ENCODE measurements at places on chromosomes 13 and 19. TPM values are rescaled to one million over a fixed set of nuclear protein-coding genes. Genes with fewer than 3 reads are reported as not detected.

Gene MBD3L3
- polyA plus RNA-seq: not detected

Gene ZNF737
- polyA plus RNA-seq: 3.6 TPM

Gene THSD1
- 3.9 TPM for polyA plus RNA-seq

Gene LGALS14
- not detected for polyA plus RNA-seq

Gene SYCN
- not detected for polyA plus RNA-seq

Gene CRX
- not detected for polyA plus RNA-seq

Gene KASH5
- polyA plus RNA-seq: not detected

Gene ZNF560
- polyA plus RNA-seq: not detected

Gene TMED1
- polyA plus RNA-seq: 43.4 TPM

Gene ZBTB32
- polyA plus RNA-seq: not detected

Gene LATS2
- 10.5 TPM for polyA plus RNA-seq

Gene PGLYRP2
- not detected for polyA plus RNA-seq

Gene FOXA3
- not detected for polyA plus RNA-seq

Gene MATK
- 0.36 TPM for polyA plus RNA-seq

Gene CYP2A6
- not detected for polyA plus RNA-seq

Gene BRSK1
- polyA plus RNA-seq: 11.9 TPM

Gene B3GNT3
- not detected for polyA plus RNA-seq

Gene KLHL1
- polyA plus RNA-seq: not detected

Gene NUCB1
- polyA plus RNA-seq: 213 TPM

Gene PCSK4
- 1.7 TPM for polyA plus RNA-seq

Gene SLC10A2
- not detected for polyA plus RNA-seq

Gene FCAR
- polyA plus RNA-seq: 0.18 TPM

Gene DCUN1D2
- polyA plus RNA-seq: 91.6 TPM

Gene ANGPTL8
- 4.8 TPM for polyA plus RNA-seq

Measured in right cardiac atrium (tissue), 5 donors.